RKO (cell line): ENCODE measurements at places on chromosomes 13 and 19.
A peak's percentile ranks its signal among the peaks of the same experiment; 100 is the strongest.

GRCh38 chr13:109281903-109282635, 504.3 kb downstream of the IRS2 start:
- DNase-seq, result no peak

DNA sequence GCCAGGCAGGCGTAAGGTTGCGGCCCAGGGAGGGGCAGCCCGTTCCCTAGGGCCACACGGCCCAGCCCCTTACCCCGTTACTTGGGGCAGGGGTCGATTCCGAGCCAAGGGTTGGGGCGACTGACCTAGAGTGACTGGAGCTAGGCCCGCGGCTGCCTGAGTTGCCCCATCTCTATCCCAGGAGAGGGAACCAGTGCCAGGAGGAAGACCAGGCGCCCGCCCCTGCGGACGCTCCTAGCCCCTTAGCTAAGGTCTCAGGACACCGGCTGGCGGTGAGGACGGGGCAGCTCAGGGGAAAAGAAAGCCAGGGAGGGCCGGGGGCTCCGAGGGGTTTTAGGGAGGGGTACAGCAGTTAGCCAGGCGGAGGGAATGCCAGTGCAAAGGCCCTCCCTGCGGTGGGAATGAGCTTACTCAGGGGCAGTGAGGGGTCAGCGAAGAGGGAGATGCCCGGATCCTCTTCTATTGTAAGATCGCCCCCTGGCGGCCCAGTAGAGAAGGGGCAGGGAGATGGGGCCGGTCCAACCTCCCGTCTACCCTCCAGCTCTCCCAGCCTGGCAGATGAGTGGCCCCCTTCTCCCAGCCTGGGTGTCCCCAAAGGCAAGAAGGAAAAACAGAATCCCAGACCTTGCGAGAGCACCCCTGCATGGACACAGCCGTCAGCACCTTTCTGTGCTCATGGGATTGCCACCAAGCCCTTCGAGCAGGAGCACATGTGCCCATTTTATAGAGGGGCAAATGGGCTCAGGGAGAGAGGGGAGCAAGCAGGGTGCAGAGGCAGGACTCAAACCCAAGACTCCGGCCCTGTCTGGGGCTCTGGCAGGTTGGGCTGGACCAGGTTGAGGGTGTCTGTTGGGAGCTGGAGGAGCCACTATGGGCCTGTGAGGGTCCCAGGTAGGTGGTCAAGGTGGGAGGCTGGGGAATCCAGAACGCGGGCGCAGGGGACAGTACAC, 16.3 kb downstream of the CILP2 start:
- peak; percentile 60 for DNase-seq

DNA sequence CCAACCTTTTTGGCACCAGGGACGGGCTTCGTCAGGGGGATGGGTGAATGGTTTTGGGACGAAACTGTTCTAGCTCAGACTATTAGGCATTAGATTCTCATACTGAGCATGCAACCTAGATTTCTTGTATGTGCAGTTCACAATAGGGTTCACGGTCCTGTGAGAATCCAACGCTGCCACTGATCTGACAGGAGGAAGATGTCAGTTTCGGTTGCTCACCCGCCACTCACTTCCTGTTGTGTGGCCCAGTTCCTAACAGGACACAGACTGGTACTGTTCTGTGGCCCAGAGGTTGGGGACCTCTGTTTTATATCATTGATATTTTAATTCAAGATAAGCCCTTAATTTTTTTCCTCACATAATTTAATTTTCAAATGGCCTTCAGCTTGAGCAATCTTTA, 26.7 kb upstream of the TDRD3 start:
- no peak for DNase-seq

DNA sequence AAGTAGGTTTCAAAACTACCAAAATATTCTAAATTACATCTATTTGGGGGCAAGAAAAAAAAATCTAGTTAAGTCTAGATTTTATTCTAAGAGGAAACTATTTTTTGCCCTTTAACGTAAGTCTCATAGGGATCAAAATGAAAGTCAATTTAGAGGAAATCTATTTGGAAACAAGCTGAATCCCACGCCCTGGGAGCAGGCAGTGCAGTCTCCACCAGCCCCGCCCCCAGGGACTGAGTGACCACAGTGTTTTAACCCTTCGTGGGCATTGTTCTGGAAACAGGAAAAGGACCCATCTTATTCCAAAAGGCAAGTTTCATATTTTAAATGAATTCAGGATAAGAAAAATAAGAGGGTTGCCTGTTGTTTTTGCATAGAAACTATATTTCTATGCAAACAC, 209.7 kb downstream of the SPRY2 start:
- peak; percentile 32 for DNase-seq

- no peak for DNase-seq
Measured at GRCh38 chr19:17027535-17027975, 945 bp upstream of the CPAMD8 start.

DNA sequence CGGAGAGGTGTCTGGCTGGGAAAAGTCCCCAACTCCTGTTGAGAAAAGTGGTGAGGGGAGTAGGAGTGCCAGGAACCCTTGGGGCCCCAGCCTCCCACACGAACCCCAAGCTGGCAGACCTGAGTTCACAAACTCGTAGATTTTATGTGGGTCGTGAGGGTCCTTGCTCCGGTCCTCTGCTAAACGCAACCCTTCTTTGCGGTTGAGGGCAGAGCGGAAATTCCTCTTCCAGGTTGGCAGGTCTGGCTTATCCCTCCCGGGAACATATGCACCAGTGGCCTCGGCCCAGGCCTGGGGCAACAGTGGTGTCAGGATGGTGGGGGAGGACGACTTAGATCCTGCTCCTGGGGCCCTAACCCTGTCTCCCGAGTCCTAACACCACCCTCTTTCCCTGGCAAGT, 2.4 kb downstream of the IRF3 start:
- no peak for DNase-seq

- DNase-seq, result no peak
Measured at GRCh38 chr13:111893071-111893606, 173.8 kb upstream of the SOX1 start.

- DNase-seq, result no peak
Measured at GRCh38 chr19:56866538-56866937, 26.0 kb upstream of the PEG3 start.

DNA sequence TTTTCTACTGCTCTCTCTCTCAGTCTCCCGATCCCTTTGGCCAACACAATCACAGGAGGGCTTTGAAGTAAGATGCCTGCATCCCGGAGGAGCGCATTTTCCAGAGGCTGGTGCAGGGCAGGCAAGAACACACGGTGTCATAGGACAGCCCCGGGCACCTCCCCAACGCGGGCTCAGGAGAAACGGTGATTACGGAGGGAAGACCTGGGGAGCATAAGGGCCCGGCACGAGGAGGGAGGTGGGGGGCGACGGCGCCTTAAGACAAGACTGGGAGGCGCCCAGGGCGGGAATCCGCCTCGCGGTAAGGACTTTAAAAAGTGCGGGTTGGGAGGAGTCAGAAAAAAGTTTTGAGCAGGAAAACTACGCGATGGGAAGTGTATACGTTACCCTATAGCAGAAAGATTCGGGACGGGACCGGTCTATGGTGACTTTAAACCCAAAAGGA, 18.7 kb upstream of the ZNF888 start:
- DNase-seq, result peak; percentile 40

- DNase-seq, result no peak
Measured at GRCh38 chr13:50762969-50763567, 80.4 kb downstream of the DLEU7 start.

DNA sequence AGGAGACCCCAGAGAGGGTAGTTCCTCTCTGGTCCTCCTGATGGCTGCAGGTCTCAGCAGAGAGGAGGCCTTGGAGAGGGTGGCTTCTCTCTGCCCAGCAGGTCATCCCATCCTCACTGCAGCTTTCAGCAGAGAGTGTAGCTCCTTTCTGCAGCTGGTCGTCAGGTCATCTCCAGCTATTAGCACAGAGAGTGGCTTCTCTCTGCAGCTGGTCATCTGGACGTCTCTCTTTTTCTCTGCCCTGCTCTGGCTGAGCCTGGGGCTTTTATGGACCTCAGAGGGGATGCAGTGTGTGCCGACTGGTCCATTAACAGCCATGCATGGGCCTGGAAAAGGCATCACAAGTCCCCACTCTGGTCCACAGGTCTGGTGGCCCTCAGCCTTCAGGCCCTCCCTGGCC, 20.3 kb downstream of the TNFSF9 start:
- no peak for DNase-seq

DNA sequence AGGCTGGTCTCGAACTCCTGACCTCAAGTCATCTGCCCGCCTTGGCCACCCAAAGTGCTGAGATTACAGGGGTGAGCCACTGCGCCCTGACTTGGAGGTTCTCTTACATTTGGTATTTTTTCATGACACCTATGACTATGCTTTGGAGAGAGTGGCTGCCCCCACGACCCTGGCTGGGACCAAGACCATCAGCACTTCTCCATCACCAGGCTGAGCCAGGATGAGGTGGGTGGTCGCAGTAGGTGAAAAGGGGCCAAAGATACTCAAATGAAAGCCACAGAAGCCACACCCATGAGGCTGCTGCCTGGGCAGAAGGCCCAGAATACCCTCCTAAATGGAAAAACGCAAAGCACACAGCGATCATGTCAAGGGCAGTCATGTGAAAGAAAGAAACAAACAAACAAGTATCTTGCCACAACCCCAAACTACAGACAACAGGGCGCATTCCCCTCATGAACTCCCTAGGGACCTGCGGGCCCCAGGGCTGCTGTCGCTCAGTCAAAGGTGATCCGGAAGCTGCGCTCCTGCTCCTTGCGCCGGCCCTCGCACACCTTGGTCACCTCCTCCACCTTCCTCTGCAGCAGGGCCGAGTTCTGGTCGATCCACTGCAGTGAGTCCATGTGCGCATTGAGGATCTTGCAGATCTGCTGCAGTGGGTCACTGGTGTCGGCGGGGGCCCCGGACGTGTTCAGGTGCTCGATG, 11.2 kb upstream of the IL4I1 start:
- DNase-seq, result no peak

GRCh38 chr13:35961002-35961401, 170.2 kb downstream of the DCLK1 start:
- no peak for DNase-seq

GRCh38 chr19:43562698-43563241, 12.6 kb downstream of the XRCC1 start:
- DNase-seq, result peak; percentile 73

DNA sequence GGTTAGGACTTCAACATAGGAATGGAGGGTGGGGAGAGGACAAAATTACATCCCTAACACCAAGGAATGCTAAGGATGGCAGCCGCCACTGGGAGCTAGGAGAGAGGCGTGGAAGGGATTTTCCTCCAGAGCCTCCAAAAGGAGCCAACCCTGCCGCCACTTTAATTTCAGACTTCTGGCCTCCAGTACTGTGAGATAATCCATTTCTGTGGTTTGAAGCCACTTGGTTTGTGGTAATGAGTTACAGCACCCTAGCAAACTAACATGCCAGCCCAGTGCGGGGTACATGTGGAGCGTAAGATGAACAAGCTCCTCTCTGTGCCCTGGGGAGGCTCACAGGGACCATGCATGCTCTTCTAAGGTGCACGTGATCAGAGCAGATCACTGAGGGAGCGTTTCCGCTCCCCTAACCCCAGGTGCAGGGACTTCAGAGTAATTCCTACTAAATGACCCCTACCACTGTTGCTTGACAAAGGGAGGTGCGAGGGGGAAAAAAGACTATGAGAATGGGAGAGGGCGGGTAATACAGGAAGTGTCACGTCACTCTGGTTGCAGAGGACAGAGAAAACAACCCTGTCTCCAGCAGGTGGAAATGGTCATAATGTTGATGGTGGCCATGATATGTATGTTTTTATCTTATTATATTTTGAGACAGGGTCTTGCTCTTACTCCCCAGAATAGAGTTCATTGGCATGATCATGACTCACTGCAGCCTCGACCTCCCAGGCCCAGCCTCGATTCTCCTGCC, 12.0 kb downstream of the FPR1 start:
- DNase-seq, result no peak

DNA sequence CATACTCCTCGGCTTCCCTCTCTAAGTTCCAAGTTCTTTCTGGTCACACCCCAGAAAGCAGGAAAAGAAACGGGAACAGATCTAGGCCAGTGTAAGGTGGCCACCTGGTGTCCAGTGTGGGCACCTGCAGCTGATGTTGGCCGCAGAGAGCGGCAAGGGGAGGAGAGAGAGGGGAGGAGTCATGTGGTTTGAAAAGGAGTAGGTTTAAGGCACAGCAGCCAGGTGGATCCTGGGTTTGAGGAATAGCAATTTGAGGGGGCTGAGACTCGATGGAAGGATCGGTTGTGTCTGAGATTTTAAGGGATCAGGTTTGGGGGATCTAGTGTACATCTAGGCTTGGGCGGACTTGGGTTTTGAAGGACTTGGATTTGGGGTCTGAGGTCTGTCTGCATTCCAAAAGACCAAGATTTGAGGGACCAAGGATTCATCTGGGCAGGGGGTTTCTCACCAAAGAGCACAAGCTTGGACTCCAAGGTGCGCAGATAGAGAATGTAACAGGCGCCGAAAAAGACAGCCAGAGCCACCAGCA, 1.2 kb downstream of the RABAC1 start:
- peak; percentile 90 for DNase-seq

DNA sequence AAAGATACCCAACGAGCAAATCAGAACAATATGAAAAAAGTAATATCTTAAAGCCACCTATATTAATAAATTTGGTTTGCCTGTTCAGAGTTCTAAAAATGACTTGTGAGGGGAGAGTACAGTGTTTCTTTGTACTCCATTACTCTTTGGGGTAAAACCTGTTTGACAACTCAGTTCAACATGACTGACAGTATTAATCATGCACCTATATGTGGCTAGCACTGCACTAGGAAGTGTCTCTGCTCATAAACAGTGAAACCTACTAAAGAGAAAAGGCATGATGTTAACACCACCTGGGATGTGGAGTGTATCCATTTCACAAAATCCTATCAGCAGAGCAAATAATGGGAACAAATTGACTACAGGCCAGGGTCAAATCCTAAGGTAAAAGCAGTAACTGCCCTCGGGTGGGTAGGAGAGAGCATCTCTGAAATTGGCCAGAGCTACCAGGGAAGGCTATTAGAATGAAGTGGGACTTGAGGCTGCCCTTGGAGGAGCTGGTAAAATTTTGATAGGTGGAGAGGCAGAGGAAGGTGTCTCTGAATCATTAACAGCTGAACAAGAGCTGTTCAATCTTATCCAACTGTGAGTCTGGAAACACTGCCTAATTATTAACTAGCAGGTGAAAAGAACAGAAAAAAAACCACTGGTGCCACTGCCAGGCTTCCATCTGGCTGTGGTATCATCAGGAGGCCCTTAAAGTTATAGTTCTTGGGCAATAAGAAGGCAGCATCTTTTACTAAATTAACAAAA, 365.1 kb downstream of the DNAJC15 start:
- no peak for DNase-seq

DNA sequence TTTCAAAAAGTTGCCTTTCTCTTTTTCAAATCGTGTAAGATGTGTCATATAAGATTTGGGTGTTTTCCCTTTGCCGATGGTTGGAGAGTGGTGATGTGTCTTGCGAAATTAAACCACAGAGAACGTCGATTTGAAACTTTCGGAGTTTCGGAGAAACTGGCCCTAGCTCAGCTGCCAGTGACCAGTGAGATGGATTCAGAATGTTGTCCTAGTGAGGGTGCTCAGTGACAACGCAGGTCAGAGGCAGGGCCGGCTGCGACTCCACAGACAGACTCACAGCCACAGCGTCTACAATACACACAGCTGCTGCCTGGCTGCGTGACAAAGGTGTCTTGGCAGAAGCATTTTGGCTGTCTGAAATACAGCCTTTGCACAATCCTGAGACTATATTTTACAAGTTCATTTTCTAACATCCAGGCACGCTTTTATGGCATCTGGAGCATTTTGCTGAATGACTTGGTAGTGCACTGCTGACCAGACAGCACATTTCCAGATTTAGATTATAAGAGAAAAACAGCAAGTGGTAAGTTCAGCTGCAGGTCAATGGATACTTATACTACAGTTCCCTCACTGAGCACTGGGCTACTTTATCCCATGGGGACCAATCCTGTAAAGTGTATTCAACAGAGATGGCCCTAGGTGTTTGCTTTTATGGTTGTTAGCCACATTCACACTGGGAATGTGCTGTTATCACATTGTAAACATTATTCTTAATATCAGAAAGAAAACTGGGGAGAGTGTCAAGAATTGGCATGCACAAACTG, 207.5 kb downstream of the KCNRG start:
- no peak for DNase-seq
